ENCODE measurements at places on chromosomes 1 and 21.

GRCh38 chr1:3614755-3615742, 3.7 kb upstream of the MEGF6 start:
- no peak for DNase-seq

DNA sequence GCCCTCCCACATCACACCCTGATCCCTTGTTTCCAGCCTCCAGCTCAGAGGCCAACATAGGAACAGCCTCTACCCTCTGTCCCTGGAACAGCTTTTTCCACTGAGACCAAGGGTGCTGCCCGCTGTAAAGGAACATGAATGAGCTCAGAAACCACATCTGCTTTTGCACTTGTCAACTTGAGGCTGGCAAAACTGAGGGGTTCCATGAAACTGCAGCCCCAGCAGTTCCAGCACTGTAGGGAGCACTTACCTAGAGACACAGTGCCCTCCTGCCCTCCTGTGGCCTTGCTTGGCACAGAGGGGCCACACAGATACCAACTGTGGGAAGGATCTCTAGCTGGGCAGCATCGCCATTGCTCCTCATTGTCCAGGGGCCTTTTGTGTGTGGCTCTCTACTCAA, 51.7 kb downstream of the ITPKB start:
- DNase-seq = no peak

DNA sequence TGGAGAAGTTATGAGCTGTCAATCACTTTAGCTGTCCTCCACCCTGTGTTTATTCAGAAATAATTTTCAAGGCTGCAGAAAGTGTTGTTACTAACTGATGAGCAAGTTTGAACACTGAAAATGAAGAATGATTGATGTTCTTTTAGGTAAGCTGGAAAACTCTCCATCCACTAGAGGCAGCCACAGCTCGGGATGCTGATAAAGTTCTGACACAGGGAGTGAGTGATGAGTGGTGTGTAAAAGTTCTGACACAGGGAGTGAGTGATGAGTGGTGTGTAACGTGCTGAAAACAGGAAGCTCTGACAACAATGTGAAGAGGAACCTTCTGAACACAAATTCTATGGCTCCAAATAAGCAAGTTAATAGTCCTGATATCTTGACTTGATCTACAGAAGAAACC, 197.5 kb upstream of the PTBP2 start:
- DNase-seq = no peak

GRCh38 chr1:30660241-30660640, 63.1 kb downstream of the MATN1 start:
- no peak for DNase-seq

DNA sequence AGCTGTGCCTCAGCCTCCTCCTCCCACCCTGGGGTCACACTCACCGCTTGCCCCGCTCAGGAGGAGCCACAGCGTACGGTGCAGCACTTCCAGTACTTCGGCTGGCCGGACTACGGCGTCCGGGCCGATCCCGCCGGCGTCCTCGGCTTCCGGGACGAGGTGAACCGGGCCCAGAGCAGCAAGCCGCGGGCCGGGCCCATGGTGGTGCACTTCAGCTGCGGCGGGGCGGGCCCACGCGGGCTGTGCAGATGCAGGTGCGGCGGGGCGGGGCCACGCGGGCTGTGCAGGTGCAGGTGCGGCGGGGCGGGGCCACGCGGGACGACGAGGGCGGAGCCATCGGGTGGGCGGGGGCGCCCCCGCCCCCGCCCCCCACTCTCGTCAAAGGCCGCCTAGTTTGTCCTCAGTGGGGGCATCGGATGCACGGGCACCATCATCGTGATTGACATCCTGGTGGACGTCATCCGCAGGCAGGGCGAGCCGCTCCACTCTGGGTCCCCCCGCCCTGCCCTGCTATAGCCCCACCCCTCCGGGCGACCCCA, 5.5 kb downstream of the RNF223 start:
- DNase-seq = no peak

- DNase-seq = no peak
These were observed 454.6 kb upstream of the RUNX1 start for GRCh38 chr21:35503671-35504070.

DNA sequence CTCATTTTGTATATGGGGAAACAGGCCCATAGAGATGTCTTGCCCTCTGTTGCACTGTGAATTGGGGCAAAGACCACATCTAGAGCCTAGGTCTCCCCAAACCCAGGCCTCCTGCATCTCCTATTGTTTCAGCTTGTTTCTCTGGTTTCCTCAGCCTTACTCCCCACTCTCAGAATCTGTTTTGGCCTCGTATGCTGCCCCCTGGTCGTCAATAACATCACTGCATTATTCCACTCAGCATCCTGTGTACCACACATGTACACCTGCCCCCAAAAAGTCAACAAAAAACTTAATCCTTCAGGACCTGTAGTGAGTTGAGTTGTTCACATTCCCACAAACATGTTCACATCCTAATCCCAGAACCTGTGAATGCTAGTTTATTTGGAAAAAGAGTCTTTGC, 184.8 kb downstream of the BRINP2 start:
- no peak for DNase-seq

GRCh38 chr1:6996866-6997265, 211.6 kb downstream of the CAMTA1 start:
- DNase-seq = no peak

DNA sequence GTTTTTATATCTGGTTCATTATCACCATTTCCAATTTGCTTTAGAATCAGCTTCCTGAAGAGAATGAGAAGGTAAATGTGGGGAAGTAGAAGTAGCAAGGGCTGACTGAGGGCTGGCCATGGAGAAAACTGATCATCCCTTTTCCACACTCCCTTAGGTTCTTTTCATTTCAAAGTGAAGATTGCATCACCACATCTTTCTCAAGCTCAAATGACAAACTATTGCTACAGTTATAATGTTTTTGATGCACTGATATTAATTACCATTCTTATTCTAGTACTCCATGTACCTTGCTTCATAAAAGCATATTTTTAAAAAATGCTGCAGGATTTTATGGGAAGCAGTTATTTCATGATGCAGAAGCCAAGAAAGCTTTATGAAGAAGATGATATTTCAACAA, 7.9 kb upstream of the AK5 start:
- DNase-seq = no peak

DNA sequence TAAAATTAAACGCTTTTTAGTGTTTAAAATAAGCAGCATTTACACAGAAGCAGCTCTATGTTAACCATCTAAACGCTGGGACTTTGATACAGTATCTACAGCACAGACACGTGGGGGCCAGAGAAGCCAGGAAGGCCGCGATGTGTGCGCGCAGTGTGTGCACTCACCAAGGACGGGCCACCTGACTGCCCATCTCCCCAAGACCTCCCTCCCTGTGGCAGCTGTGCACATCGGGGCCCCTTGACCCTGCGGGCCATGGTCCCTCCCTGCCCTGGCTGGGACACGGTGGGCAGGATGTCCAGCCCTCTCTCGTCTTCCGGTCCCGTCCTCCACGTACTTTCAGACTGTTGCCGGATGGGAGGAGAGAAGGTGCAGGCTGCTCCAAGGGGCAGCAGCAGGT, 4.2 kb downstream of the TAS1R3 start:
- DNase-seq = no peak

DNA sequence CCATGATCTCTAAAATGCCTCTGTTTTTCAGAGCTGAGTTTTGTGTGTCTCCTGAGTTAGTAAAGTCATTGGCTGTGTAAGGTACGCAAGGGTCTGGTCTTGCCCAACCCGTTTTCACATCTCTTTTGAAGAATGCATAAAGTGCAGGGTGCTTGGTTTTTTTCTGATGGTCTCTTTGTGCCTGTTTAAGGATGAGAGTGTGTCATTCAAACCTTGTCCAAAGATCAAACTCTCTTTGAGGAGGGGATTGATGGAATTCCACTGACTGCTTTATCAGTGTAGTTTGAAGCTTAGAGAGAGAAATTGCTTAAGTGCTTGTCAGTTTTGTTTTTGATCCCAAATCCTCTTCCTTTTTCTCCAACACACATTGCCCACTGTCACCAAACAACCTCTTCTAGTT, 20.0 kb upstream of the C8B start:
- DNase-seq = no peak

GRCh38 chr1:108841703-108842102, 15.2 kb downstream of the AKNAD1 start:
- no peak for DNase-seq

- DNase-seq = no peak
These were observed 102.9 kb downstream of the AHCTF1 start for GRCh38 chr1:246828818-246829217.

DNA sequence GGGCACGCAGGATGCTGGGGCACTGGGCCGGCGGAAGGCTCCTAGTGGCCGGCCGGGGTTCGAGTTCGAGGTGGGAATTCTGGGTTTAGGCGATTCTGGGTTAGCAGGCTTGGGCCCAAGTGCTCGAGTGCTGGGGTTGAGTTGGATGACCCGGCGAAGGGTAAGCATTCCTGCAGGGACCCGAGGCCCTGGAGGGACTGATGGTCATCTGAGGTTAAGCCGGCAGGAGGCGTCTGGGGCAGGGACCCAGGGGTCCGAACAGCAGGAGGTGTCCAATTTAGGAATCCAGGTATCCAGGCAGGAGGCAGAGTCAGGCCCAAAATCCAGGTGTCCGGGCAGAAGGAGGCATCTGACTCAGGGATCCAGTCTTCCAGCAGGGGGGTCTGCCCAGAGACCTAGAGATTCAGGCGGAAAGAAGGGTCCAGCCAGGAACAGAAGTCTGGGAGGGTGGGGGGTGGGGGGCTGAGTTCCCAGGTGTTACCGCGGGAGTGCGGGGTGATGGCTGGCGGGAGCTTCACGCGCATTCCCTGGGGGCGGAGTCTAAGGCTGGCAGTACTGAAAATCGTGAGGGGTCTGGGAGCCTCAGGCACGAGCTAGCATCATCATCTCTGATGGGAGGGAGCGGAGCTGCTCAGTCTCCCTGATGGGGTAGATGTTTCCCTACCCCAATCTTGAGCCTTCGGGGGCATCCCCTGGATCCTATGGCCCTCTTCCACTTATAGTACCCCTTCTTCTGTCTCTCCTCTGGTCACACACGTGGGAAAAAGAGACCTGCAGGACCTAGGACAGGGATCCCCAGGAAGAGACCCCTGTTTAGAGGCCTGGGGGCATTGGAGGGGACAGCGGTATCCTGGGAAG, 585 bp downstream of the GPR3 start:
- no peak for DNase-seq

- DNase-seq = no peak
These were observed 263.4 kb downstream of the TTLL7 start for GRCh38 chr1:83735526-83735925.

DNA sequence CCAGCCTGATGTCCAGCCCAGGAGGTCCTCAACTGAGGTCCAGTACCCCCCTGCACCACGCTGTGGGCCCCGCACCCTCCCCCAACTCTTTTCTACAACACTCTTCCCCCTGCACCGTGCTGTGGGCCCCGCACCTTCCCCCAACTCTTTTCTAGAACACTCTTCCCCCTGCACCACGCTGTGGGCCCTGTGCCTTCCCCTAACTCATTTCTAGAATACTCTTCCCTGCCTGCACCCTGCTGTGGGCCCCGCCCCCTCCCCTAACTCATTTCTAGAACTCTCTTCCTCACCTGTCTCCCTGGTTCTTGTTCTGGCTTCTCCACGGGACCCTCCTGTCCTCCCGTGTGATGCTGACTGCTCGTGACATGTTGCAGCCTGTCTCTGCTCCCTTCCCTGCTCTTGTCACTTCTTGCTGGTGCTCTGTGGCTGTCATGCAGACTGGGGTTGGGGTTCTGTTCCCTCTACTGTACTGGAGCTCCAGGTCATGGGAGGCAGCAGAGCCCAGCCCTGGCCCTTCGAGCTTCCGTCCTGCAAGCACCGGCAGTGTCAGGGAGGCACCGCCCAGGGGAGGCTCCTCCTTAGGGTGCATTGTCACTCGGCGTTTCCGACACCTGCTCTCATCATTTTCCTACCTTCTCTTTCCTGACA, 160.1 kb upstream of the COL6A1 start:
- DNase-seq = no peak

DNA sequence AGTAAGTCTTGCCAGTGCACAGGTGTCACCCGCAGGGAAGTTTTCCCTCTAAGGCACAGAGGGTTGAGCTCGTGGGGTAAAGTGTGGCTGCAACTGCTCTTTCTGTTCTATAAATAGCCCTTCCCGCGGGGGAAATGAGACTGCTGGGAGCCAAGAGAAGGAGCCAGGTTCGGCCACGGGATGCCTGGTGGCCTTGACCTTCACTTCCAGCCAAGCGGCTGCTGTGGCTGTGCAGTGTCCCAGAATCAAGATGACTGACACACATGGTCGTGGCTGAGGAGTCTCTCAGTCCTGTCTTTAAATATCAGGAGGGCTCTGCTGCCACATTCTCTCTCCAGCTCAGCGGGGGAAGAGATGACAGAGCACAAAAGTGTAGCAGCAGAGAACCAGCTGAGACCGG, 154.1 kb upstream of the VAMP3 start:
- DNase-seq = no peak

GRCh38 chr1:110235834-110236682, 25.9 kb downstream of the KCNC4 start:
- DNase-seq = no peak

GRCh38 chr1:39063775-39064174, 37.6 kb downstream of the NDUFS5 start:
- DNase-seq = no peak

- no peak for DNase-seq
These were observed 22.1 kb upstream of the CASZ1 start for GRCh38 chr1:10818262-10819197.

GRCh38 chr1:119974013-119974412, 77.7 kb upstream of the ADAM30 start:
- DNase-seq = no peak

DNA sequence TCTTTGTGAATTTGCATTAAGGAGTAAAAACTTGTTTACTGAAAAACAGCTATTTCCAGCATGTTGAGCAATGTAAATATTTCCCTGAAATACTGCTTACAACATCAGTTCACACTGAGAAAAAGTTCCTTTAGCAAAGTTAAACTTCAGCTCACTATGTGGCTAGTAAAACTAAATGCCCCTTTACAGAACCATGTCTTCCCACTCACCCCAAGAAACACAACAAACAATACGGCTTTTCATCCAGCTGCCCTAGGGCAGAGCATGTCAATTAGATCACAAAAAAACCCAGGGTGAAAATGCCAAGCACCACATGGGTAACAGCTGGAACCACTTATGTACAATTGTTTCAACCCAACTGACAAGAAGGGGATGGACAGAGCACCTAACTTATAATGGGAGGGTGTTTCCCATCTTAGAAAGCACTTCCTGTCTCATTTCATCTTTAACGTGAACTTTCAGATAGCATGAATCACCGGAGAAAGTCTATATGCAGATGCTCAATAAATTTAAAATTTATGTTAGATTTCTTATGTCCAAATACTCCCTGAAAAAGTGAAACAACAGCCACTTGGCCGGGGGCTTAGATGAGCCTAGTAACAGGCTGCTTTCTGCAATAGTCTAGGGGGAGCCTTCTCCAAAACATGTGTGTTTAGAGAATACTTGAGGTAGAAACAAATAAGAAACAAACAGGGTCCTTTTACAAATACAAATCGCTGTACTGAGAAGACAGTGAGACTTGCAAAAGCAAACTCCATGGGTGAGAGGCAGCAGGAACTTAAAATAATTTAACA, 6.6 kb downstream of the NID1 start:
- DNase-seq = no peak
